Adrenal gland (tissue), 19 donors: ENCODE measurements at places on chromosomes 5 and 9. TPM values are rescaled to one million over a fixed set of nuclear protein-coding genes. Genes with fewer than 3 reads are reported as not detected.

- no peaks in the 10 kb centered on the region for H3K27me3 ChIP-seq
- peaks cover 6% of the 10 kb centered on the region for H3K36me3 ChIP-seq
- no peak overlapping the region for H3K27ac ChIP-seq
Observed at GRCh38 chr5:172098046-172098445, 90.0 kb downstream of the STK10 start.

DNA sequence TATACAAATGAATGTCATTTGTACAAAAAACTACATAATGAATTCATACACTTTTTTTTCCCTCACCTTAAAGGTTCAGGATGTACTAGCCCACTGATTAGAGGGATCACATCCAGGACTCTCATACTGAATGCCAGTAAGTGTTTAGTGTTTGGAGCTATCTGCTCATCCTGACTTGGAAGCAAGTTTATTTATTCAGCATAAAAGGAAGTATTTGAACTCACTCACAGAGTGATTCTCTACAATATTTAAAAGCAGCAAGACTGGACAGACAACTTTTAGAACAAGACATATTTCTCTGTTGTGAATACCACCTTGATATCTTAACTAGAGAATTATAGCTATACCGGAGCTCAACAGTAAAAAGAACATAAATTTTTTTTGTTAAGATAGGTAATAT is 14.8 kb upstream of the IQGAP2 start:
- H3K27ac ChIP-seq, result no peak overlapping the region
- H3K27me3 ChIP-seq, result no peaks in the 10 kb centered on the region
- no peak for DNase-seq
- H3K4me1 ChIP-seq, result peaks cover 4% of the 10 kb centered on the region
- no peak overlapping the region for H3K4me3 ChIP-seq
- no peaks in the 10 kb centered on the region for H3K36me3 ChIP-seq

CCL27 gene
- total RNA-seq, result not detected

DNA sequence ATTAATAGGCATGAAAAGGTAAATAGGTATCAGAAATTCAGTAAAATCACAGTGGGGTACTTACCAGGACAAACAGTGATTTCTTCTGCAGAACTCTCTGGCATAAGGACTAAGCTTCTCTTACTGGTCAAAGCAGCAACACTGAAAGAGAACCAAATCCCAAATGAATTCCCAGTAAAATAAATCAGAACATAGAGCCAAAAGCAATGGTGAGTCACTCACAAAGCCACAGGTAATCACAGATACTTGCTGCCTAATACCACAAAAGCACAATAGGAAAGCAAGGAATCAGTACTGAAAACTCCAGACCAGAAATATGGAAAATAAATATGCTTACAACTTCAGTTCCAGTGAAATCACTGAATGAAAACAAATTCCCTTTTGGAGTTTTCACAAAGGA is 50.7 kb downstream of the UIMC1 start:
- no peak overlapping the region for H3K27ac ChIP-seq
- no peak overlapping the region for H3K4me3 ChIP-seq
- H3K36me3 ChIP-seq, result no peaks in the 10 kb centered on the region
- peaks cover 32% of the 10 kb centered on the region for H3K4me1 ChIP-seq
- DNase-seq, result no peak

GRCh38 chr5:10069637-10070313 is 179.9 kb downstream of the ATPSCKMT start:
- no peaks in the 10 kb centered on the region for H3K27me3 ChIP-seq
- no peak for DNase-seq
- H3K27ac ChIP-seq, result no peak overlapping the region
- no peak overlapping the region for H3K4me3 ChIP-seq

HBEGF gene
- total RNA-seq, result 5.4 TPM

DNA sequence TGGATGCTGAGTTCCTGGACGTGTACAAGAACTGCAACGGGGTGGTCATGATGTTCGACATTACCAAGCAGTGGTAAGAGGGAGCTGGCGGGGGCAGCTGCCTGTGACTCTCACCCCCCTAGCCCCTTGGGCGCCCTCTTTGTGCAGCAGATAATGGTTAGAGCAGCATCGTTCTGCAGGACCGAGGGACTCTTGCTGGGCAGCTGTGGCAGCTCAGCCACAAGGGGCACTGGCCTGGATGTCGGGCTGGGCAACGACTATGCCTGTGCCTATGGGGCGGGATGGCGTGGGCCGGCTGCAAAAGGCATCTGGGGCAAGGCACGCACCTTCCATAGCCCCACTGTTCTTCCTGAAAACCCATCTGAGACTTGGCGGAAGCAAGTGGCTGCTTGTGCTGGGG is 12.9 kb upstream of the AJM1 start:
- H3K4me3 ChIP-seq, result no peak overlapping the region
- no peak overlapping the region for H3K27ac ChIP-seq
- H3K4me1 ChIP-seq, result no peaks in the 10 kb centered on the region
- H3K36me3 ChIP-seq, result no peaks in the 10 kb centered on the region
- no peak for DNase-seq

CNTNAP3 gene
- total RNA-seq, result 0.66 TPM

DNA sequence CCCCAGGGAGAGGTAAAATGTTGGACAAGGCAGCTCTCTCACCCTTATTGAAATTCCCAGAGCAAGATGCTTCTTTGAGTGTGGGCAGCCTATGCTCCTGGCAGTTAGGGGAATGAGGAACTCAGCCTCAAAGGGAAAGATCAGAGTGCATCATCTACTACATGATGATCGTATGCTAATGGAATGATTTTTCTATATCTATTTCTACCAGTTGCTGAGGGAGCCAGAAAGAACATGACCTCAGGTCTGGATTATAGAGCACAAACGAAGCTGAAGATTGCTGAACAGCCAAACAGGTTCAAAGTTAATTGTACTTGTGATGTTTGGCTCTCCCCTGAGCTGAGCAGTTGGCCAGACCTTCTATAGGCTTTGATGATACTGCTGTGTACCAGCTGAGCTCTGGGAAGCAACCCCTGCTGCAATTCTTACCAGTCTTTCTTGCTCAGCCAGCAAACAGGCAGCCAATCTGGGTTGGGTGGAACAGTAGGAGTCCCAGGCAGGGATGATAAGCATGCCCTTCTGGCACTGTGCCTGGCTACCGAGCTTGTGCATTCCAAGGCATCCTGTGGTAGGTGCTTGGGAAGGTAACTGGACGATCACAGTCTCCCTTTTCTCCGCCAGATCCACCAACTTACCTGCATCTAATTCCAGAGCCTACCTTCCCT is 10.3 kb upstream of the FBXL7 start:
- H3K4me3 ChIP-seq, result no peak overlapping the region
- H3K36me3 ChIP-seq, result no peaks in the 10 kb centered on the region
- H3K27me3 ChIP-seq, result no peaks in the 10 kb centered on the region
- no peak overlapping the region for H3K27ac ChIP-seq

GRCh38 chr5:685262-686171 is 7.6 kb downstream of the TPPP start:
- H3K4me3 ChIP-seq, result no peak overlapping the region
- H3K27me3 ChIP-seq, result no peaks in the 10 kb centered on the region
- DNase-seq, result peak; percentile 10
- no peaks in the 10 kb centered on the region for H3K36me3 ChIP-seq

GRCh38 chr5:125057912-125058826 is 311.7 kb upstream of the ZNF608 start:
- H3K27ac ChIP-seq, result no peak overlapping the region
- DNase-seq, result no peak
- no peaks in the 10 kb centered on the region for H3K36me3 ChIP-seq
- H3K4me3 ChIP-seq, result no peak overlapping the region
- H3K27me3 ChIP-seq, result no peaks in the 10 kb centered on the region

DNA sequence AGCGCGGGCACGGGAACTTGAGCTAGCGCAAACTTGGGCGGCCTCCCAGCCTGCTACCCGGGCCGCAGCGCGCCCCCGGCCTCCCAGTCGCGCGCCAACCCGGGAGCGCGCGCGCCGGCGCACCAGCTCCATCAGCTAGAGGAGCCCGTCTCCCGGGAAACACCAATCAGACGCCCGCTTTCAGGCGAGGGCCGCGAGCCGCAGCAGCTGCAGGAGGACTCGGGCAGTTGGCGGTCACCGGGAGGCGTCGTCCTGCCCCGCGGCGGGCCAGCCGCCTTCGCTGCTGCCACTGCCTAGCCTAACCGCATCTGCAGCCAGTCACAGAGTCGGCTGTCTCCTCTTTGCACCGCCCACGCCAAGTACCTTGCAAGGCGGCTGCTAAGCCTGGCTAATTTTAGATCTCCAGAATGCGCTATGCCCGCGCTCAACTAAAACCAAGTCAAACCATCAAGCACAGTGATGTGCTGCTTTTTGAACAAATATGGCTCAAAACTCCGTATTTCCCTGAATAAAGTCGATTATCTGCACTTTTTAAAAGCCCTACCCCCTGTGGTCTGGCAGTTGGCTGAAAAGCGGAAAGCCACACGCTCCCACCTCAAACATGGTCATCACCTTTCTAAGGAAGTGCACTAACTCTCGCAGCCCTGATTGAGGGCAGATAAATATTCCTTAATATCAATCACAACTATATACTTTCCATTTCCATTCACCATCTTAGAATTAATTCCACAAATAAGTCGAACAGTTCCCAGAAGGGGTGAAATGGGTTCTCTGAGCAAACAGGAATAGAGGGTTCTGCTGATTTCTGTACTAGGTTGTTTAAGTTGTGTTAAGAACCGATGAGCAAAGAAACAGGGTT is 221.8 kb downstream of the MEF2C start:
- no peak overlapping the region for H3K4me3 ChIP-seq
- no peaks in the 10 kb centered on the region for H3K4me1 ChIP-seq
- peak; percentile 95 for DNase-seq

CACNA1B gene
- 0.55 TPM for total RNA-seq

- no peak overlapping the region for H3K27ac ChIP-seq
- H3K4me3 ChIP-seq, result no peak overlapping the region
- no peaks in the 10 kb centered on the region for H3K4me1 ChIP-seq
- H3K27me3 ChIP-seq, result no peaks in the 10 kb centered on the region
- no peak for DNase-seq
Observed at GRCh38 chr5:36402512-36402906, 100.8 kb upstream of the RANBP3L start.

GRCh38 chr9:120978987-120979386 is 52.4 kb upstream of the TRAF1 start:
- no peaks in the 10 kb centered on the region for H3K27me3 ChIP-seq
- no peak overlapping the region for H3K27ac ChIP-seq
- DNase-seq, result no peak

PPIC gene
- 16.8 TPM for total RNA-seq

NRARP gene
- 4.1 TPM for total RNA-seq

DNA sequence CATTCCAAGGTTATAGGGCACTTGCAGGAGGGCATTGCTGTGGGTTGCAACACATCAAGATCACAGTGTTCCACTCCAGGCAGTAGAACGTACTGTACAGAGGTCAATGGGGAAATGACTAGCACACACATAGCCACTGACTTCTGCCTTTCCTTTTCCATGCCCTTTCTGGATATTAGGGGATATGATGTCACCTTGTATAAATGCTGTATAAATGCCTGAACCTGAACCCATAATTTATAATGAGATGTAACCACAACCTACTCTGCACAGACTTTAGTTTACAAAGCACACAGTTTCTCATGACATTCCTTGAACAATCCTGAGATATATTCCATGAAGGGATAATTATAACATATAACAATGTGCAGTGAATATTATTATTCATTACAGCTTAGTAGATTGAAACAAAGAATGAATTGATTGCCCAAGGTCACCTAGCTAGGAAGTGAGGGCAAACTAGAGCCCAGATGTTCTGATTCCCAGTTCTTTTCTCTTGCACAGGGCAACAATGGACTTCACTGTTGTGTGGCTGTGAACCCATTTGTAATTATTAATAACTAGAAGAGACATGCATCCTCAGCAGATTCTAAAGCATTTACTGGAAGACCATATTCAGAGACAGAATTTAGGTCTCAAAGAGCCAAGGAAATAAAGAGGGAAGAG is 5.6 kb upstream of the ABLIM3 start:
- H3K36me3 ChIP-seq, result no peaks in the 10 kb centered on the region
- H3K27ac ChIP-seq, result no peak overlapping the region
- peaks cover 14% of the 10 kb centered on the region for H3K4me1 ChIP-seq
- H3K27me3 ChIP-seq, result no peaks in the 10 kb centered on the region
- DNase-seq, result no peak
- H3K4me3 ChIP-seq, result no peak overlapping the region

OBP2B gene
- not detected for total RNA-seq

C9orf50 gene
- total RNA-seq, result not detected

GOLPH3 gene
- 46.0 TPM for total RNA-seq

TRAF1 gene
- 5.5 TPM for total RNA-seq

KCNIP1 gene
- total RNA-seq, result 0.14 TPM

DNA sequence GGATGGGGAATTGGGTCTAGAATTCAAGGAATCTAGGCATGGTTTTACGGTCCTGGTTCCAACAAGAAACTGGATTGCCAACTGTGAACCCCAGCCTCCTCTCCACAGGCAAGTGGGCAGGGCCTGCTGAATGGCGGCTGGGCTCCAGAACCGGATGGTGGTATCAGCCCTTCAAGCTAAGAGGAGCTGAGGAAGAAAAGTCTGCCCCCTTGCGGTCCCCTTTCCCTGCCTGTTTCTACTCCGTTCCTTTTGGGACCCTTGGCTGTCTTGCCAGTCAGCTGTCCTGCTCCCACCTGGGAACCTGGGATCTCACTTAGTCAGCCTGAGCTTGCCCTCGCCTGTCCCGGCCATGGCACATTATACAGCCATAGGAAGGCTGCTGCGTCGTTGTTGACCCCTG is 234.4 kb upstream of the DAPK1 start:
- no peaks in the 10 kb centered on the region for H3K27me3 ChIP-seq
- no peaks in the 10 kb centered on the region for H3K4me1 ChIP-seq
- no peaks in the 10 kb centered on the region for H3K36me3 ChIP-seq
- DNase-seq, result no peak
- H3K4me3 ChIP-seq, result no peak overlapping the region
- no peak overlapping the region for H3K27ac ChIP-seq

DNA sequence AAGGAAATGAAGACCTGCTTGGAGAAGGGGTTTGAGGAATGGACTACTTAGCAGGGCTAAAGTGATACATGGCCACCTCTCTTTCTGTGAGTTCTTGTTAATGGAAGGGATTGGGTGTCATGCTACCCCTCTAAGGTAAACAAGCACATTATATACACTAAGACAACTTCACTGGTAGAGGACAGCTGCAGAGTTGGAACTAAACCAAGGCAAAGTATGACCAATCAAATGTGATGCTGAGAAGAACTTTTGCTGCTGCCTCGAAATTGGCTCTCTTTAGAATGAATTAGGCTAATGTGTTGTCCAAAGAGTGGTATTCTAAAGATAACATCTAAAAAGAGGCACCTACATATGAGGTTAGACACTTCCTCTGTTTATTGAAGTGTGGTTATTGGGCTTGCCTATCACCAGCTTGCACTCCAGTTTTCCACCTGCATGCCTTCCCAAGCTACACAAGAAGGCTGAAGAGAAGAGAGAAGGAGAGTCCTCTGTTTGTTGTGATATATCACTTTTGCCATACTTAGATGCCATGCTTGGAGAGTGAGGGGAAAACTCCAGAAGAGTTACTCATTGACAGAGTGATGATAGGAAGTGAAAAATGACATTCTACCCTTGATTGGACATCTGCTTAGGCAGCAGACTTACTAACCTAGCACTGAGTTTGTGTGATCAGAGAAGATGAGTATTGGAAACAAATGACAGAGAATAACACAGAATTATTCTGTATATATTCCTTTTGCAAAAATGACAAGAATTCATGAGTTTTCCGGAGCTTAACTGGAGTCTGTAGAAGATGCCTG is 536.1 kb downstream of the ZNF608 start:
- H3K36me3 ChIP-seq, result no peaks in the 10 kb centered on the region
- H3K4me1 ChIP-seq, result no peaks in the 10 kb centered on the region
- H3K4me3 ChIP-seq, result no peak overlapping the region
- no peaks in the 10 kb centered on the region for H3K27me3 ChIP-seq
- no peak overlapping the region for H3K27ac ChIP-seq
